ENCODE measurements at places on chromosomes 5 and 9.

GRCh38 chr9:71690063-71690688, 78.1 kb downstream of the CEMIP2 start:
- peak; percentile 26 for DNase-seq

DNA sequence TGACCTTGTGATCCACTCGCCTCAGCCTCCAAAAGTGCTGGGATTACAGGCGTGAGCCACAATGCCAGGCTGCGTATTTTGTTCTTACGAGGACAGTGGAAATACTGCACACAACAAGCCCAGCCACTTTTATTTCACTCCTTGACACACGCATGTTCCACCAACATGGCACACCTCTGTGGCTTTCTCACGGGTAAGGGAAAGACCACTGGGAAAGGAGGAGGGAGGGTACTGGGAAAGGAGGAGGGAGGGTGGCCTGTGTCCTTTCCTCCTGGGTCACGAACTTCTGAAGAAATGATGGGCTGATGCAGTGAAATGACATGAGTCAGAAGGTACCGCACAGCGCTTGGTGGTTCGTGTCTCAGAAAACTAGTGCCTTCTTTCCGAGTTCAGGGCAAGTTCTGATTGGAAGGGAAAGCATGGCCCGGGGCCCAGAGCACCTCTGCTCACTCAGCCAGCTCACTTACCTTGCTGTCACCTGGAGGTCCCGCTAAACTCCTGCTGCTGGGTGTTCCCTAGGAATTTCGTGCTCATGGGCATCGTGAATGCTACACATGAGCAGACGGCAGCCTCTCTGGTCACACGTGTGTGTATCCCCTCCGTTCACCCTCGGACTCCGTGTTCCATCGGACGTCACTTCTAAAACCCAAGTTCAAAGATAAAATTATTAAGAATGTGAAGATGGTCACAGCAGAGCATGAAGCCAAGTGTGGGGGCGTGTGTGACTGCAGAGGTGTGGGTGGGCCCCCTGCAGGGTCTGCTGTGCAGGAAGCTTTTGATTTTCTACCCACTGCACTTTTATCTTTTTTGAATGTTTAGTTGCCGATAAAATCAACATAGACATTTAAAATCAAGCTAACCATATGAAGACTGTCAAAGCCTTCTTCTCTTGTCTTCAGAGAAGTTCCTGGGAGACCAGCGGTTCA, 42.9 kb downstream of the LAMC3 start:
- DNase-seq, result no peak

DNA sequence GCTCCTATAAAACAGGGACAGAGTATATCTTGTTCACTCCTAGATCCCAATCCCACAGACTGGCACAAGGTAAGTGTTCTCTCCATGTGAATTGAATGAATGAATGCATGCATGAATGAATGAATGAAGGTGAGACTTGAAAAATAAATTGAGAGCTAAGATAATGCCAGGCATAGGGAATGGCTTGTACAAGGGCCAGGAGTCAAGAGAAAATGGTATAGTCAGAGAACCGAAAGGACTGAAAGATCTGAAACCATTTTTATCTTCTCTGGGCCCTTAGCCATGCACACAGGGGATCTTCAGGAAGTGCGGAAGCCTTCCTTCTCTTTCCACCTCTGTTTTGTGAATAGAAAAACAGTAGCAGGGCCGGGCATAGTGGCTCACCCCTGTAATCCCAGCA, 48.4 kb upstream of the FABP6 start:
- DNase-seq, result no peak

DNA sequence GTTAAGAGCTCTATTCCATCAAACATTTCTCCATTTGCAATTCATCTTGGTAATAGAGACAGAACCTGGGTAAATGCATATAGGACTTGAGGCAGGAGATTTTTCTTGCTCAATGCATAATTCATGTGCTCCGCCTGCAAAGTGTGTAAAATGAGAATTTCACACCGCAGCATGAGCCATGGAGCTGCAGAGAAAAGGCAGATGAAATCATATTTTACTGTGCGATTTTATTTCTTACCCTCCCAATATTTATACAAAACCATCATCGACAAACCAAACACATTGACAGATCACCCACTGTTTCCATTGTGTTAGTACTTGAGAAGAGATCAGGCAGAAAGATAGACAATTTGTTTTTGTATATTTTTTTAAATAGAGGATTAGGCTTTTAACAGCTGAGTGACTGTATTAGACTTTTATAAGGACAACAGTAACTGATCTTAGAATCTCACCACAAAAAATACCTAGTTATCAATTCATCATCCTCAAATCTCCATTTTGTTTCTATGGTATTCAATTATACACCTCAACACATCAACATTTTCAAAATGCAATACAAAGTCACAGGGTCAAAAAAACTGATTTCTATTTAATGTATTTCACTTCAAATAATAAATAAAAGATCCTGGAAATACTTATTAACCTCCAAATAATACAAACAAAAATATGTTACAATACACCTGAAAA, 191.1 kb downstream of the AP3B1 start:
- DNase-seq, result no peak

DNA sequence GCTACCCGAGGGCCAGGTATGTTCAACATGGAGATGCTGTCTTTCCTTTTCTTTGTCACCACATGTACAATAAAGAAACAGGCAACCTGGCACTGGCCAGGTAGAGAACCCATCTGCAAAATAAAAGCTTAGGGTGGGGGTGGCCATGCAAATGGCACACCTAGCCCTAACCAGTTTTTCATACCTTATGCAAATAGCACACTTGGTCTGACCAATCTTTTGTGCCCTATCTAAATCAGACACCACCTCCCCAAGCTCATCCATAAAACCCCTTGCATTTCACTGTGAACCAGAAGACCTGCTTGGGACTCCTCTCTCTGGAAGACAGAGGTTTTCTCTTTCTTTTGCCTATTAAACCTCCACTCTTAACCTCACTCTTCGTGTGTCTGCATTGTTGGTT, 33.9 kb downstream of the JAKMIP2 start:
- DNase-seq, result no peak

- no peak for DNase-seq
These were observed 659 bp upstream of the TUSC1 start for GRCh38 chr9:25678846-25679360.

- peak; percentile 41 for DNase-seq
These were observed 58.2 kb downstream of the RICTOR start for GRCh38 chr5:39015743-39016586.

- no peak for DNase-seq
These were observed 21.2 kb upstream of the CCL28 start for GRCh38 chr5:43433382-43433781.

- peak; percentile 2 for DNase-seq
These were observed 1.8 kb upstream of the LHX3 start for GRCh38 chr9:136206602-136207275.

DNA sequence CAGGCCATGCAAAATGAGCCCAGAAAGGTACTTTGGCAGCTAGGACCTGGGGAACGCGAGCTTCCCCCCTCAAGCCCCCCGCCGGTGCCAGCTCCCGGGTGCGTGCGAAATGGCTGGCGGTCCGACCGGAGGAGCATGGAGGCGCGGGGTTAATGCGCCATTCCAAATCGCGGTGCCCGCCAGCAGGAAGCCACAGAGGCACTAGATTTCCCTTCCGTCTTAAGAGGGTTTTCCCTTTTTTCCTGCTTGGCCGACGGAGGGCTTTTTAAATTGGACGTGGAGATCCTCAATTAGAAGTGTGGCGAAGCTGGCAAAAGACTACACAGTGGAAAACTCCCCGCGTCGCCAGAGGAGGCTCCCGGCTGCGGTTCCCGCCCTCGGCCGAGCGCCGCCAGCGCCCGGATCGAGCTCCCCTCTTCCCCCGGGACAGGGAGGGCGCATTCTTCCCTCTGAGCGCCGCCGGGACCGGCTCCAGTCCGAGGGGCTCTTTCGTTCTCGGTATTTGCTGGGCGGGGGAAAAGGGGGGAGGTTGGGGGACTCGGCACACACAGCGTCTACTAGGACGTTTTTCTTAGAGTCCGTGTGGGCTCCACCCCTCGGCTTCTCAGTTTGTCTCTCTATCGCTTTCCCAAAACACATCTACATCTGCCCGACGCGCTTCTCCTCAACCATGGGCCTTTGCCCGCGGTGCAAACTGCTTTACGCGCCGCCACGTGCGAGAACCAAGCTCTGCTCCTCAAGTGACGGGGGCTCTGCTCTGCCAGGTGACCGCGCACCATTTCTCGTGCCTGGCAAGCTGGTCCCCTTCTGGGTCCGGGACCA, 3.0 kb downstream of the GDNF start:
- DNase-seq, result peak; percentile 9

GRCh38 chr5:155480731-155481131, 467.2 kb downstream of the KIF4B start:
- no peak for DNase-seq

GRCh38 chr9:126379661-126380360, 53.2 kb downstream of the MVB12B start:
- DNase-seq, result no peak

DNA sequence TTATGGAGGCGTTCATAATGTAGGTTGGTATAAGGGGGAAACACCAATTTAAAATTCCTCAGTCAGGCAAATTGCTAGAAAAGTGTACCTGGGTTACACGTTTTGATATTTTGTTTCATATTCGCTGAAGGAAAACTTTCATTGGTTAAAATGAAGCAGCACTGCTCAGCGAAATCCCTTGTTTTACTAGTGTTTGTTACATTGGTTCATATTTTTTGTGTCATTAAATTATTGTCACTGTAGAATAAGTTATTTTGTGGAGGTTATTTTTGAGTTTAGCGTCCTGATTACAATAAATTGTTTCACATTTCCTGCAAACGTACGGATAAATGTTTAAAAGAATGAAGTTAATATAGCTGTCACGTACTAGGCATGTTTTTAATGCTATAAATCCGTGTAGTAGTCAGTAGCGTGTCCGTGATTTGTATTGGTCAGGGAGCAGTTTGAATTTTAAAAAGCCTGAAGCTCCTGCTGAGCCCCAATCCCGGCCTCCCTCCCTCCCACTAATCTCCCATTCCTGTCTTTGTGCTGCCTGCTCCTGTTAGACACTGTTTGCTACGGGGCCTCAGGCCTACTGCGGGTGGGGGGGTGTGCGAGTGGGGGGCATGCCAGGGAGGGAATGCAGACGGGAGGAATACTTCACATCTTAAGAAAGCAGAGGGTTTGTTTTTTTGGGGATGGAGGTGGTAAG, 2.0 kb downstream of the NIPBL start:
- DNase-seq, result no peak

DNA sequence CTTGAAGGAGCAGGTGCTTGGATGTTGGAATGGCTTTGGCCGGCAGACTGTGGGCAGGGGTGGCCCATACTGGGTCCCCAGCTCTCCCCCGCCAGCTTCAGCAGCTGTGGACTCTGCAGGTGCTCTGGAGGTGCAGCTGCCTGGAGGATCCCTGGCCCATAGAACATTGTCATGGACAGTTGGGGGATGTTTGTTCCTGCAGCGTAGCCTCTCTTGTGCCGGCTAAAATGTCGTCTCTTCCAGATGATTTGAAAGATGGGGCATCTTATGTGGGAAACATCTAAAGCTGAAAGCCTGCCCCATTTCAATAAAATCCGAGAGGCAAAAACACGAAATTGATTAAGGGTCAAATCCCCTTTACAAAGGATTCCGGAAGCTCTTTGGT, 13.5 kb upstream of the SLC6A19 start:
- DNase-seq, result no peak

DNA sequence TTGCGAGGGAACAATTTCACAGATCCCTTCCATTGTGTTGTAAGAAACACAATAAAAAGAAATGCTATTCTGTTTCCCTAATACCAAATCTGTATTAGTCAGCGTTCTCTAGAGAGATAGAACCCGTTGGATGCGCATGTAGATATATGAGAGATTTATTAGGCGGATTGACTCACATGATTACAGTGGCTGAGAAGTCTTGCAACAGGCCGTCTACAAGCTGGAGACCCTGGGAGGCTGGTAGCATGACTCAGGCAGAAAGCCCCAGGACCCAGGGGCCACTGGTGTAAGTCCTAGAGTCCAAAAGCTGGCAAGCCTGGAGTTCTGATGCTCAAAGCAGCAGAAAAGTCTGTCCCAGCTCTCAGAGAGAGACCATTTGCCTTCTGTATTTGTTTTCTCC, 18.4 kb upstream of the IL17B start:
- DNase-seq, result no peak

GRCh38 chr5:126683912-126684311, 83.2 kb downstream of the PHAX start:
- DNase-seq, result no peak

DNA sequence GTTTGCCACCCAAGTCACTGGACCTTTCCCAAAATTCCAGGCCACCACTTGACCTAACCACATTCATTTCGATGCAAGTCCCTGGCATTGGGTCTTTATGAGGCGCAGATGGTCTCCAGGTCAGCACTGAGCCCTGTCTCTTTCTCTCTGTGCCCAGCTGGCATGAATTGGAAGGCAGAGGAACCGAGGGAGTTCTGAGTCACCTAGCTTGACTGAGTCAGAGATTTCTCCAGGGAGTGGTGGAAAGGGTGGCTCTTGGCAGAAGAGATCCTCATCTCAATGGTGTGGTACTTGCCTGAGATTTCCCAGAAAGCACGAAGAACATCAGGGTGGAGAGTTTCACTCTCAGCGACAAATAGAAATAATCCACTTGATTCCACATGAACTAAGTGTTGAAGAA, 43.8 kb downstream of the WDR36 start:
- DNase-seq, result peak; percentile 20

DNA sequence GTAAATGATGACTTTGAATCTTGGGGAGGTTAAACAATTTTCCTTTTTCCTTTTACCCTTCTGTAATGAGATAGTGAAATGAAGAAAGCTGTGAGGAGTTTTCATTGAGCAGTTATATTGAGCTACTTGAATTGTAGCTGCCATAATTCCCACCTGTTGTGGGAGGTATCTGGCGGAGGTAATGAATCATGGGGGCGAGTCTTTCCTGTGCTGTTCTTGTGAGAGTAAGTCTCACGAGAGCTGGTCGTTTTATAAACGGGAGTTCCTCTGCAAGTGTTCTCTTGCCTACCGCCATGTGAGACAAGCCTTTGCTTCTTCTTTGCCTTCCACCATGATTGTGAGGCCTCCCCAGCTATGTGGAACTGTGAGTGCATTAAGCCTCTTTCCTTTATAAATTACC, 258.4 kb downstream of the FER start:
- DNase-seq, result no peak

- peak; percentile 20 for DNase-seq
These were observed 734 bp downstream of the SKP1 start for GRCh38 chr5:134175921-134176510.

- no peak for DNase-seq
These were observed 88.3 kb downstream of the ANKRD33B start for GRCh38 chr5:10652151-10652550.

DNA sequence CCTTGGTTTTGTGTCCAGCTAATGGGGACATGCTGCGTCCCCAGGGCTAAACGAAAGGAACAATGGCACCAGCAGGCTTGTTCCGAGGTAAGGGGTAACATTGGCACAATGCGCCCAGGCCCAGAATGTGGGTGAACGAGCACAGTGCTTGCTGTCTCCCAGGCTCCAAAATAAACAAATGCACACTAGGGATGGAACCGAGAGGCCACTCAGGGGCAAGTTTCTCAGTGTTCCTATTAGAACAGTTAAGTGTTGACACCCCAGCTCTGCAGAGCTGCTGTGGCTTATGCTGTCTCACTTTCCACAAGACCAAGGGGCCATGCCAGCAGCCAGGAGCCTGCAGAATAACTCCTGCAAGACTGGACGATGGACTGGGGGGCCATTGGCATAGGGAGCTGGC, 492.4 kb downstream of the GADD45G start:
- DNase-seq, result no peak
